Ecto neural progenitor cell (in vitro differentiated cells): ENCODE measurements at places on chromosomes 16 and 17.

- DNase-seq, result peak; percentile 49
Measured at GRCh38 chr17:40315678-40316570, 6.9 kb downstream of the RARA start.

DNA sequence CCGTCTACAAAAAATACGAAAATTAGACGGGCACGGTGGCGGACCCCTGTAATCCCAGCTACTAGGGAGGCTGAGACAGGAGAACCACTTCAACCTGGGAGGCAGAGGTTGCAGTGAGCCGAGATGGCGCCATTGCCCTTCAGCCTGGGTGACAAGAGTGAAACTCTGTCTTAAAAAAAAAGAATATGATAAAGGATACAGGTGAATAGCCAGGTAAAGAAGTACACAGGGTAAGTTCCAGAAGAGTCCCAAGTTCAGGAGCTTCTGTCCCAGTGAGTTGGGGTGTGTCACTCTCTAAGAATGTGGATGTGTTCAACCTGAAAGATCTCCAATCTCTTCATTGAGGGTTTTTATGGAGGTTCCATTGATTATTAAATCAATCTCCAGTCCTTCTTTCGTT, 6.8 kb downstream of the TMC5 start:
- DNase-seq, result no peak

GRCh38 chr17:82237746-82238471, 9.1 kb downstream of the SLC16A3 start:
- DNase-seq, result no peak

DNA sequence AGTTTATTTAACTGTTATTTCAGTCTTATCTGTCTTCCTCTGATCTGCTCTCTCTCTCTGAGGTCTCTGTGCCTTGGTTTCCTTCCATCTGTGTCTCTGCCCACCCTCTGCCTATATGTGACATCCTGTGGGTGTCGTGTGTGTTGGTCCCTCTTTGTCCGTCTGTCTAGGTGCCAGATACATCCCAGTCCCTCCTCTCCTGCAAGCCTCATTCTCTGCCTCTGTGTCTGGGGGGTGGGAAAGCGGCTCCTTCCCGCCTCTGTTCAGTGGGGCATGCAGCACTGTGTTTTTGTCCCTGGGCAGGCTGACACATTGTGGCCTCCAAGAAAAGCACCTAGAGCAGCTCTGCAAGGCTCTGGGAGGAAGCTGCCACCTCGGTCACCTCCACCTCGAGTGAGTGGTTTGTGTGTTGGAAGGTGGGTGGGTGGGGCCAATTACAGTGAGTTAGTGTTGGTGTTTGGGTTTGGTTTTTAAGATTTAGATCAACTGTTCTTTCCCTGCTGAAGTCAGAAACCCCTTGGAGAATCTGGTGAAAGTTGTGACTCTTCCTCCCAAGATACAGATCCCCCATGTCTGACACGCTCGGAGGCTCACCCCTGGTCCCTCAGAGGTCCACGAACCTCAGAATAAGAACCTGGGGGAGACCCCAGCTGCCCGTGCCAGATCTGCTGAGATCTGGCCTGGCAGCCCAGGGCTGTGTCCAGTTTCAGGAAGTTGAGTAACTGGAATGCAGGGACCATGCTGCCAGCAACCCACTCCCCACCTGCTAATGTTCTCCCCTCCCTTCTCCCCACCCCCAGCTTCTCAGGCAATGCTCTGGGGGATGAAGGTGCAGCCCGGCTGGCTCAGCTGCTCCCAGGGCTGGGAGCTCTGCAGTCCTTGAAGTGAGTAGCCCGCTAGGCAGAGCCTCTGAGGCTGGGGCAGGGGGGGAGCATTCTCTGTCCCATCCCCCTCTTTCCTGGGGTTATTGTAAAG, 50.9 kb upstream of the CPNE2 start:
- DNase-seq, result no peak

DNA sequence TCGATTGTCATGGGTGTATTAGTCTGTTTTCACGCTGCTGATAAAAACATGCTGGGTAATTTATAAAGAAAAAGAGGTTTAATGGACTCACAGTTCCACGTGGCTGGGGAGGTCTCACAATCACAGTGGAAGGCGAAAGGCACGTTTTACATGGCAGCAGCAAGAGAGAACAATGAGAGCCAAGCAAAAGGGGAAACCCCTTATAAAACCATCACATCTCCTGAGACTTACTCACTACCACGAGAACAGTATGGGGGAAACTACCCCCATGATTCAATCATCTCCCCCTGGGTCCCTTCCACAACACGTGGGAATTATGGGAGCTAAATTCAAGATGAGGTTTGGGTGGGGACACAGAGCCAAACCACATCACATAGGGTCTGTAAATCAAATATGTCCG, 167.4 kb upstream of the XYLT1 start:
- no peak for DNase-seq

- DNase-seq, result no peak
Measured at GRCh38 chr17:66706851-66707450, 128.0 kb upstream of the CACNG5 start.

DNA sequence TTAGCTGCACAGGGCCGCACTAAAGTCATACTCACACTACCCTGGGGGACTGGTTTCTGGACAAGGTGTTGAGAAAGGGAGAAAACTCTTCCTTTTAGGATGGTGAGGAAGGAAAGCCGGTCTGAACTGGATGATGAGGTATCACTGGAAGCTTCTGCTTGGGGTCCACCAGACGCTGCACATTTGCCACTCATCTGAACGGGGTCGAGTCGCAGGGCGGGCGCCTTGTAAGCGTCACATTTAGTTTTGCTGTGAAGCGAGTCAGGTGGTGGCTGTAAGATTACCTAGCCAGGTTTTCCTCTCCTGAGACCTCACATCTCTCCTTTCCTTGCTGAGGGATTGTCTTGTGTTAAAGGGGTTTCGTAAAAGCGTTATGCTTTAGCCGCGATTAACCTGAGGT, 2.3 kb downstream of the JPT2 start:
- no peak for DNase-seq

GRCh38 chr16:7405166-7405565, 72.5 kb downstream of the RBFOX1 start:
- peak; percentile 74 for DNase-seq

DNA sequence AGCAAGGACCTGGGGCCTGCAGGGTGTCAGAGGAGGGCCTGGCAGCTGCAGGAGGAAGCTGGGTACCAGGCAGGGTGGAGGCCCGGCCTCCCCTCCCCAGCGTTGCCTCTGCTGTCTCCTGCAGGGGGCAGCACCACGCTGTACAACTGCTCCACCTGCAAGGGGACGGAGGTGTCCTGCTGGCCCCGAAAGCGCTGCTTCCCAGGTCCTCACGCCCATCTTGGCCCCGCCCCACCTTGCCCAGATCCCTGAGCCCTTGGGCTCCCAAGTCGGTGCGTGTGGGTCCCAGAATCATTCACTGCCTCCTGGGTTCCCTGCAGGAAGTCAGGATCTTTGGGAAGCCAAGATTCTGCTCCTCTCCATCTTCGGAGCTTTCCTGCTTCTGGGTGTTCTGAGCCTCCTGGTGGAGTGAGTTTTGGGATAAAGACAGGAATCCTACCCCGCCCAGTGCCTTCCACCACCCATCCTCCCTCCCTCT, 1.2 kb downstream of the TMEM95 start:
- DNase-seq, result peak; percentile 93

DNA sequence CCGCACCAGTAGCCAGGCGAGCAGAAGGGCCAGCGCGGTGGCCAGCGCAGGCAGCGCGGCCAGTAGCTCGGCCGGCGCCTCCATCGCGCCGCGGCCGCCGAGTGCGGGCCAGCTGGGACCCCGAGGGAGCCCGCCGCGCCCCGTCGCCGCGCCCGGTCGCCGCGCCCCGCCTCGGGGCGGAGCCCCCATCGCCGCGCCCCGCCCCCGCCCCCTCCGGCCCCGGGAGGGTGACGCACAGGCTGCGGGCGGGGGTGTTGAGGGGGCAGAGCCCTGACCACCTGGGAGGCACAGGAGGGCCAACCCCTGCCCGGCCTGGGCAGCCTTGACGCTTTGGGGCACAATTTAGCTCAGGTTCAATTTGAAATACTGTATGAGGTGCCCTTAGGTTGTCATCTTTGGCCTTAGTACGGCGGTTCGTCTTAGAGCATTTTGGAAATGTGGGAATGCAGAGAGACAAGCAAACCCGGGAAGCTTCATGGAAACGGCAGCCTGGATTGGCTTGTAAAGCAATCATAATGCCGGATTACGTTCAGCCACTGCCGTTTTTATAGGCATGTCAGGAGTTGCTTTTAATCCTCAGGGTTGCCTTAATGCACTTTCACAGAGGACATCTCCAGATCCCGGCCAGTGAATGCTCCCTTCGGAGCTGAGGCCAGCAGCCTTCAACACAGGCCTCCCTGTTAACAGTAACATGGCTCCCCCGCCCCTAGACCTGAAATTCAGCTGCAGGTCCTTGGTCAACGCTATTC, at the start of gene MXRA7:
TSS of gene MXRA7 (minus strand) at position 103 of the 749 bp plus-strand sequence. CDS start at position 84, 19 bp downstream.
- DNase-seq, result peak; percentile 87
